SK-N-SH (cell line): ENCODE measurements at places on chromosomes 1 and 21.

DNA sequence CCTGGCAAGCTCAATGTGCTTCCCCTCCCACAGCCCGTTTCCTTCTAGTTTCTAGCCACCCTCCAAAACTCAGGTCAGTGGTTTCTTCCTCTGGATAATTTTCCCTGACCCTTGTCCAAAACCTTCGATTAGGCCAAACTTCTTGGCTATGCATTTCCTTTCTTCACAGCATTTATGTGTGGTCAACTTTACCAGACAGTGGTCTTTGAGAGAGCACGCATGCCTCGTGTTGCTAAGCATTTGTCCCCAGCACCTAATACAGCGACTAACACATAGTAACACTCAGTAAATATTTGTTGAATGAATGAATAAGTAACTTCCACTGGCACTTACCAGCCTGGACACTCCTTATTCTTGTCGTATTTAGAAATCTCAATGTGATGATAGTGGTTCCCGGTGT, 610.7 kb downstream of the PLPP3 start:
- no peak for DNase-seq

- DNase-seq: no peak
Measured at GRCh38 chr1:97385536-97386277, 535.1 kb downstream of the DPYD start.

DNA sequence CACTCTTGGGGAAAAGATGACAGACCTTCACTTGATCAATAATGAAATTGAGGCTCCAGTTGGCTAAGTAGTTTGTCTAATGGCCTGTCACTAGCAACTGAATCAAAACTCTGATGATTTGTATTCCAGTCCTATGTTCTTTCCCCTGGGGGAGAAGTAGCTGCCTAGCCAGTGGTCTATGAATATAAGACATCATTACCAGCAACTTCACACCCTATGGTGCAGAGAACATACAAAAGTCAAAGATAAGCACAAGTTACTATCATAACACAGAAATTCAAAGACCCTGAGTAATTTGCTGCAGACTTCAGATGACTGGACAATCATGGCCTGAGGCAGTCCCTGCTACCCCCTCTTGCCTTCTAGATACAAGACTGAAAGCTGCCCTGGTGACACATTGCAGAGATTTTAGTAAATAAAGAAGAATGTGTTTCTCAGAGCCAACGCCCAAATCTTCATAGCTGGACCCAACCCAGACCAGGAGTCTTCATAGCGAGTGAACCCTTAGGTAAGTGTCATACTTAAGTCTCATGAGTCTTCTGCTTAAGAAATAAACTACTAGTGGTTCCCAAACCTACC, 993 bp downstream of the PDZK1 start:
- DNase-seq: no peak

- no peak for DNase-seq
Measured at GRCh38 chr1:233477359-233477758, 136.5 kb upstream of the KCNK1 start.

DNA sequence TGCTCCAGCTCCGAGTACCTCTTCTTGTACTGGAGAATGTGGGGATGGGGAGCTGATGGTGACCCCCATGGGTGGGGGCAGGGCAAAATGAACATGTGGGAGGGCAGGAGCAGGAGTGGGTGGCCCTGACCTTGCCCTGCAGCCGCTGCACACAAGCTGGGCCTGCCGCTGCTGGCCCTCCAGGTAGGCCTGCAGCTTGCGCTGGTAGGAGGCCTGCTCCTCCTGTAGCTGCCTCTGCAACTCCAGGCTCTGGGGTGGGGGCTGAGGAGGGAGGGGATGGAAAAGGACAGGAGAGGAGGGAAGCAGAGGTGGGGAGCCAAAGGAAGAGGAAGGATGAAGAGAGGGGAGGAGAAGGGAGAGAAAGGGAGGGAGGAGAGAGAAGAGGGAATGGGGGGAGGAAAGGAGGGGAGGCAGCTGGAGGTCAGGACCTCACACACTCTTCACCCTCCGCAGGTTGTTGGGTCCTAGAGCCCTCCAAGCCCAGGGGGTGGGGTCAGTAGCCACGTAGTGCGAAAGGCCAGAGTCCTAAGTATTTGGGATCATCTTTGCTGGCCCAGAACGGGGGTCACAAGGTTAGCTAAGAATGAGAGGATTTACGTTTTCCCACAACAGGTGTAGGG, 22.9 kb downstream of the RNU1-1 start:
- DNase-seq: no peak

DNA sequence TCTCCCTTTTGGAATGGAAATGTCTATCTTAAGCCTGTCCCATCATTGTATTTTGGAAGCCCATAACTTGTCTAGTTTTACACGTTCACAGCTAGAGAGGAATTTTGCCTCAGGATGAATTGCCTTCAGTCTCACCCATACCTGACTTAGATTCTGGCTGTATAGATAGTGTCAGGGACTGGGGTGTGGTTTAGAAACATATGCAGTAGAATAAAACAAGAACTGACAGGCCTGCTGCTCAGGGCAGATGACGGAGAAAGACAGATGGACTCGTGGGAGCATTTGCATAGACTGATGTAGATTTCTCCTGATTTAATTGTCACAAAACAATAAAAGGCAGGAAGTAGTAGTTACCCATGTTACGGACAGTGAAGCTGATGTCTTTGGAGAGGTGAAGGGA, 166.7 kb downstream of the UCK2 start:
- DNase-seq: no peak

DNA sequence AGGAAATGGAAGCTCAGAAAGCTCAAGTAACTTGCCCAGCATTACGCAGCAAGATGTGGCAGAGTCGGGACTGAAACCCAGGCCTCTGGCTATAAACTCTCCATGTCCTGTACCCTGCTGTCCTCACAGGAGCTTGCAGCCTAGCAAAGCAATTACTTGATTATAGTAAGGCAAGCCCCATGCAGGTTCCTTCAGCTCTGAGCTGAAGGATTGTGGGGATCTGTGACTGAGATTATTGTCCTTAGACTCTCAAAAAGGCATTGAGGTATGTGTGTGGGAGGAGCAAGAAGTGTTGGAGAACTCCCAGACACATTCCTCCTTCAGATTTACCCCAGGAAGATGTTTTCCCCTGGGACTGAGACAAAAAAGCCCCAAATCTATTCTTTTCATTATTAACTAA, 124.0 kb upstream of the SPATA6 start:
- no peak for DNase-seq

- DNase-seq: no peak
Measured at GRCh38 chr1:54833121-54833520, 32.0 kb upstream of the TTC22 start.
